Heart right ventricle (tissue), 16 donors: ENCODE measurements at places on chromosomes 6 and 20. TPM values are rescaled to one million over a fixed set of nuclear protein-coding genes. Genes with fewer than 3 reads are reported as not detected.

DNA sequence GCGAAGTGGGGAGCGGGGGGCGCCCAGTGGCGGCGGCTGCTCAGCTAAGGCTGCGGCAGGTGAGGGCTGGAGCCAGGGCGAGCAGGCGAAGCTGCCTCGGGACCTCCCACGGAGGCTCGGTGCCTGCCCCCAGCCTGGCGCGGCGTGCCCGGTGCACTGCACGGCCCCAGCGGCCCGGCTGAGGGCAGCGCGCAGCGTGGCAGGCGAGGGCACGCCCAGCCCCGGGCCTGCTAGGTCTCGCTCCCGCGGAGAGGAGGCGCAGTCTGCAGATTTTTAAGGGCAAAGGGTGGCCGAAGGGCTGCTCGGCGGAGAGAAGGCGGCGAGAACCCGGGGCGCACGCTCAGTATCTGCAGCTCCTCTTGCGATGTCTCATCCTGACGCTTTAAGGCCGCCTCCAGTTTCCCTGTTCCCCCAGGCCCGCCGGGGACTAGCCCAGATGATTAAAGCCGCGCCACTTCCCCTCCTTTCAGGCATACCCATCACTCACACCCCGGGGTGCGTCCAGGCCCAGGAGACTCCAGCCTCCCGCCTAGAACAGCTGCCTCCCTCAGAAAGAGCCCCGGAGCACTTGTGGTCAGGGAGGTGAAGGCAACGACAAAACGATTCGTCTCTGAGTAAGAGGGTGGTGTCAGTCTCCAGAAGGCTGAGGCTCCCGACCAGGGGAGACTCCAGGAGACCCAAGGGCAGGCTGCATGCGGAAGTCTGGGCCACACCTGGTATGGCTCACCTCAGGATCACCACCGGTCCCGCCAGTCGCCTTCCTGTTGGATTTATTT is at the start of gene FERMT1:
FERMT1 (minus strand) TSS at position 158 of the 776 bp plus-strand sequence. CDS start 3,476 bp downstream, outside the sequence.
- peak; percentile 63 for DNase-seq

- DNase-seq, result peak; percentile 66
These were observed 807 bp downstream of the LKAAEAR1 start for GRCh38 chr20:64083378-64083803.

DNA sequence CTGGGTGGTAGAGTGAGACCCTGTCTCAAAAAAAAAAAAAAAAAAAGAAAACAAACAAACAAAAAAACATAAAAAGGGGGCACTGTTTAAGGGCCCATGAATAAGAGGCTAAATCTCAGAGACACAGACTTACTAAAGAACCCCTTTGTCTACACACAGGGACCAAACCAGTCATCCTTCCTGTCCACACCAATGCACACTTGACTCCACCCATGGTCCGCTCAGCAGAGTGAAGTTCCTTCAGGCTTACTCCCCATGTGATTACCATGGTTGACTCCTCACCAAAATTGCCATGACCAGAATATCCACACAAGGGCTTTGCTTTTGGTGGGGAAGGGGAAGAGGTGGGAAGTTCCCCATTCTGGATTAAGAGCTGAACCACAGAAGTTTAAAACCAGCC is 19.4 kb upstream of the REPS1 start:
- DNase-seq, result no peak

GRCh38 chr20:4571759-4572531 is 149.8 kb upstream of the PRND start:
- no peak for DNase-seq

DNA sequence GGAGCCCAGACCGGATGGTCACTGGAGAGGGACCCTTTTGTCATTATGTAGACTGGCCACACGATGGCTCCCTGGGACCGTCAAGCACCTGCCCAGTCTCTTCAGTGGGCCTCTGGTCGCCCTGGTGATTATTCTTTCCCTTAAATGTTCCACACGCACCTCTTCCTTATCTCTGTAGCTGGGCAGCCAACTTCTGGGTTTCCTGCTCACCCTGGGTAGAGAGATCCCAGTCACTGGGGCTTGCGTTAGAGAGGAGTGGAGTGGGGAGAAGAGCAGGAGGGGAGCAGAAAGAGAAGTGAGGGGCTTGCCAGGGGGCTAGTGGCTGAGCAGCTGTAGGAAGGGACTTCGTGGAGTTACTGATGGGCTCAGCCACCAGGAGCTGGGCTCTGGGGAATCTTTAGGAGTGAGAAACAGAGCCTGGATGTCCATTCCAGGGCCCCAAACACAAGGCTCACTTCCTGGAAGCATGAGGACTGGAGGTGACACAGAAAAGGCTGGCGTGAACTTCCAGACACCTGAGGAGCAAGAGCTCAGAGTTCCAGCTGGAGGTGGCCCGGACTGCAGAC is 150.1 kb downstream of the DHX35 start:
- DNase-seq, result peak; percentile 24

GRCh38 chr20:18011482-18011881 is 42.7 kb downstream of the MGME1 start:
- no peak for DNase-seq

GRCh38 chr20:23966298-23966697 is 22.3 kb downstream of the GGTLC1 start:
- DNase-seq, result no peak

DNA sequence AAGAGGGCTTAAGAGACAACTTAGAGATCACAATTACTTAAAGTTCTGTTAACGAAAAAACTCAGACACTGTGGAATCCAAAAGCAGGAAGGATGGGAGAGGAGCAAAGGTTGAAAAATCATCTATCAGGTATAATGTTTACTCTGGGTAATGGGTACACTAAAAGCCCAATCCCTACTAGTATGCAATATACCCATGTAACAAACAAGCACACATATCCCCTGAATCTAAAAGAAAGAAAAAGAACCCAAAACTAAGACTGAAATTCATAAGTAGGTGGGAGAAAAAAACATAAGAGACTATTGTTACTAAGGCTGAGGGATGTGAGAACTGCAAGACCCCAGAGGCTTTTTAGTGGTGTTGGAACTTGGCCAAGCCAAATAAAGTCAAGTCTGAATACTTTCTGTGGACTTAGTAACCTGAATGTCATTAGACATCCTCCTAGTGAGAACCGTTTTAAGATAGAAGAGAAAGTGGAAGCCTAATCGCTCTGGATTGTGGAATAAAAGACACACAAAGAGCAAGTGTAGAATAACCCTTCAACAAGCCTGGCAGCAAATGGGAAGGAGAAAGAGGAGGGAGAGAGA is 189.4 kb upstream of the RNF217 start:
- DNase-seq, result no peak

DNA sequence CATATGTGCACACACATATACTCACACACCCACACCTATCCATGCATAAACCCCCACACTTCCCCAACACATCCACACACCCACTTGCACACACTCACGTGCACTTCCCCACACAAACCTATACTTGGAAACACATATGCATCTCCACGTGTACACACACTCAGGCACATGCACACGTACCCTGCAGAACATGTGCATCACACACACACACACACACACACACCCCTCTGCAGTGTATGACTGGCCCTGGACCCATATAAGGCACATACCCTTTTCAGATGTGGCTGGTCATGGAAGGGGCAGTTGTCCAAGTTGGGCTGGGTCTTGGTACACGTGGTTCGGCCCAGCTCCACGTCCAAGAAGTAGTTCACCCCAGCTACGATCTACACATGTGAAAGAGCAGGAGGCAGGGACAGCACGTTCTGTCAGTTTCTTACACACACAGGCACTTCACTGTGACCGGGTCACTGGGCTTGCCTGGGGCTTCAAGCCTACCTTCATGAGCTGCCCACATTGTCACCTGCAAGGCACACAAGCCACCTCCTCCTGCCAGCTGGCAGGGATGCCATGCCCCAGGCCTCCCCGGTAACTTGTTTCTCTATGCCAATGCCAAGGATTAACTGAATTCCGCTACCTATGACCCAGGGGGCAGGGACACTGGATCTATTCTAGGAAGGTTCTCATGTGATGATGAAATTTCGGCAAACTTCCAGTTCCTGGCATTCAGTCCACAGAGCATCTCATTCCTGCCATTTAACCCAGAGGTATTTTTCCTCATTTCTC is 2.6 kb downstream of the CST3 start:
- DNase-seq, result no peak

GRCh38 chr6:157400676-157401075 is 19.7 kb downstream of the ZDHHC14 start:
- DNase-seq, result no peak

- no peak for DNase-seq
These were observed 50.6 kb downstream of the NUP153 start for GRCh38 chr6:17656092-17656491.

- DNase-seq, result no peak
These were observed 64.4 kb downstream of the TMEM242 start for GRCh38 chr6:157258878-157259277.

DNA sequence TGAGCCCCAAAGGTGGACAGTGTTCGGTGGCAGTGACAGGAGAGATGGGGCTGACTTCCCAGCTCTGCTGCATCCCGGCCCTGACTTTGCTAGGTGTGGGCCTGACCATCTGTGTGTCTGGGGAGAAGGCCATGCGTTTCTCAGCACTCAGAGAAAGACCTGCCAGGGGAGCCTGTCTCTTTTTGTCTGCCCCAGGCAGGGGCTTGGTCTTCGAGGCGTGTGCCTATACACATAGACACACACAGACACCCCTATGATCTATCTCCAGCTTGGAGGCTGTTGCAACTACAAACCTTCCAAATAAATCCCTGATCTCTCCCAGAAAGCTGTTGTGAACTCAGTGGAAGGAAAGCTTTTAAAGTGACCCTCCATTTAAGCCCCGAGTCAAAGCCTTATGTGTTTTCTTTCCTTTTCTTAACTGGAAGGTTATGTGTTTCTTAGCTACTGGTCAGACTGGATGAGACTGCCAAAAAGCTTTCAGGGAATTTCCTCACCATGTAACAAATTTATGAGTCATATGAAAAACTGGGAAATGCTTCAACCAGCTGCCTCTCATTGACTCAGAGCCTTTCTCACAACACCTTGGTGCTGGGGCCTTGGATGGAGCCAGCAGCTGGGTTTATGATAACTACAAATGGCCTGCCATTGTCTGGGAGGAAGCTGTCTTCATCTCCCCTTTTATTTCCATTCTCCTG is 102.6 kb downstream of the CDC5L start:
- DNase-seq, result no peak

- no peak for DNase-seq
These were observed 106.2 kb upstream of the DTNBP1 start for GRCh38 chr6:15768999-15769398.

GRCh38 chr6:68238097-68238601 is 396.9 kb upstream of the ADGRB3 start:
- no peak for DNase-seq

GRCh38 chr6:45652416-45652815 is 274.7 kb upstream of the SUPT3H start:
- DNase-seq, result no peak

DNA sequence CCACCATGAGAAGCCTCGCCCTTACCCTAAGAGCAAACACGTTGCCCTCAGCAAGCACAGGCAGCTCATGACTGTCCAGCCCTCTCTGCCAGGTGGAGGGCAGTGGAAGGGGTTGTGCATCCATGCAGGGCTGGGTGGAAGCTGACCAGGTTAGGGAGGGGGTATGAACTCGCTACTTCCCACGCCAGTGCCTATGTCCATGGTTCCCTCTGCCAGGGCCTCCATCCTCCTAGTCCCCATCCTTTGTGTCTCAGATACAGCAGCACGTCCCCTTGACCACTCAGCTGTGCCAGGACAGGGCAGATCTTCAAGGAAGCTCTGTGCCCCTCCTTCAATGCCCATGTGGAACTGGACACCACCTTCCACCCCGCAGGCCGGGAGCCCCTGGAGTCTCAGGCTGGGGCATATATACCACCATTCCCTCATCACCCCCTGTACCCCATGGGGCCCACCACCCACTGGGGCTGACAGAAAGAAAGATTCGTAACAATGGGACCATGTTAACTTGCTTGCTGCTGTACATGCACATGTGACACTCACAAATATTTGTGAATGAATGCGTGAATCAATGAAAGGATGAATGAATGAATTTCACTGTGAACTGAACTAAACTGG is 90.7 kb downstream of the ANKRD60 start:
- DNase-seq, result no peak

GRCh38 chr6:56021943-56022342 is 146.6 kb upstream of the BMP5 start:
- DNase-seq, result no peak

- DNase-seq, result no peak
These were observed 240.9 kb downstream of the PKHD1 start for GRCh38 chr6:51846531-51846930.

GRCh38 chr20:51513545-51513944 is 29.0 kb downstream of the NFATC2 start:
- DNase-seq, result no peak

GRCh38 chr20:53331151-53331973 is 262.3 kb downstream of the ZNF217 start:
- no peak for DNase-seq

- no peak for DNase-seq
These were observed 223.4 kb upstream of the FOXQ1 start for GRCh38 chr6:1088492-1089001.

DNA sequence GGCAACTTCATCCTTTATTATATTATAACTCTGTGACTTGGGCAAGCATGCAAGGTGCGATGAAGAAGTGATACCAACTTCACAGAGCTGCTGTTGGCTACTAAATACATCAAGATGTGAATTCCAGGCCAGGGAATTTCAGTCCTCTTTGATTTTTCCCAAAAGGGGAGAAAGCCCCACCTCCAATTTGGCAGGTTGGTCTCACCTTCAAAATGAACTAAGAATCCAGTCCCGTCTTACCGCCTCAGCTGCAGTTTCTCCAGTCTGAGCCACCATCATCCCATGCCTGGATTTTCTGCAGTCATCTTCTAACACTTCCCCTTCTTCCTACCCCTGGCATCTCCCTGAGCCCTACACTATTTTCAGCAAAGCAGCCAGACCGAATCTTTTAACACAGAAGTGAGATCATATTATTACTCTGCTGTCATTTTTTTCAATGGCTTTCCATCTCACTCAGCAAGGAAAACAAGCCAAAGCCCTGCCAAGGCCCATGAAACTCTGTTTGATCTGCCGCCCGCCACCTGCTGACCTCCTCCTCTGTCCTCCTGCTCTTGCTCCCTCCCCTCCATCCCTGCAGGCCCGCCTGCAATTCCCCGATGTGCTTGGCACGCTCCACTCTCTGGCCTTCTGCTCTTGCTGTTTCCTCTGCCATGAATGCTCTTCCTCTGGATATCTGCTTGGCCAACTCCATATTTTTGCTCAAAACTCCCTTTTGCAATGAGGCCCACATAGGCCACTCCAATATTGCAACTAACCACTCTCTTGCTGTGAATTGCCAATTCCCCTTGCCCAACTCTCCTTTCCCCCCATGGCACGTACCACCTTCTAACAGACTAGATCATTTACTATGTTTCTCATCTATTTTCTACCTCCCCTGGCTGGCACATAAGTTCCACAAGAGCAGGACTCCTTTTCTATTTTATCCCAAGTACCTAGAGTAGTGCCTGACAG is 46.0 kb upstream of the TAGAP start:
- no peak for DNase-seq

GRCh38 chr20:33667676-33668465 is 1.1 kb downstream of the ACTL10 start:
- peak; percentile 76 for DNase-seq

GTF3C6 gene
- polyA plus RNA-seq, result 95.9 TPM

LGSN gene
- not detected for polyA plus RNA-seq

CDSN gene
- polyA plus RNA-seq, result 0.01 TPM

EYA4 gene
- polyA plus RNA-seq, result 5.4 TPM

HTR1E gene
- polyA plus RNA-seq, result not detected

TCP11 gene
- 0.03 TPM for polyA plus RNA-seq

NRN1 gene
- polyA plus RNA-seq, result 19.4 TPM

RAET1E gene
- polyA plus RNA-seq, result 0.29 TPM

AK9 gene
- polyA plus RNA-seq, result 13.6 TPM

CLPSL2 gene
- polyA plus RNA-seq, result not detected

SIGLEC1 gene
- polyA plus RNA-seq, result 13.0 TPM

RIPK1 gene
- 6.1 TPM for polyA plus RNA-seq
